ENCODE measurements at places on chromosomes 4 and X.

GRCh38 chrX:150566734-150567182 is 1.7 kb upstream of the MTM1 start:
- no peak for DNase-seq

DNA sequence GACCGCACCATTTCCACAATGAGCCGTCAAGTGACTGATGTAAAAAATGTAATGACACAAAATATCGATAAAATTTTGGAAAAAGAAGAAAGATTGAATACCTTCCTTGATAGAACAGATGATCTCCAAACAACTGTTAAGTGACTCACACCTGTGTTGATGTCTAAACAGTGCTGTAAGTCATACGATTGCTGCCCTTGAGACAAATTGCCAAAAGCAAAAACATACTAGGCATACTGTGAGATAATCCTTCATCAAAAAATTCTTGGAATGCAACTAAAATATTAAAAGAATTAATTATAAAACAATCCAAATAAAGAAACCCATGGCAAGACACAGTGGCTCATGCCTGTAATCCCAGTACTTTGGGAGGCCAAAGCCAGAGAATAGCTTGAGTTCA is 53.4 kb downstream of the HNRNPD start:
- no peak for DNase-seq

DNA sequence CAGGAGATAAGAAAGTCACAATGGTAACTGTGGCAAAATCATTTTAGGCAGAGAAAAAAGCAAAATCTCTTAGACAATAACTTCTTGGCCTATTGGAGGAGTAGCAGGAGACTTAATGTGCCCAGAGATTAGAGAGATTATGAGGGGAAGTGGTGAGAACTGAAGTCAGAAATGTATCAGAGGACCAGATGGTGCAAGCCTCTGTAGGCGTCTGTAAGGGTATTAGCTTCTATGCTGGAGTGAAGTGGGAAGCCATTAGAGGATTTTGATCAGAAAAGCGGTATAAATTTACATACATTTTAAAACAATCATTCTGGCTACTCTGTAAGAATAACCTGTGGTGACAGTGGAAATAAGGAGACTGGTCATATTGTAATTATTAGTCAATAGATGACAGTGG is 236.7 kb downstream of the FAT4 start:
- DNase-seq: no peak

DNA sequence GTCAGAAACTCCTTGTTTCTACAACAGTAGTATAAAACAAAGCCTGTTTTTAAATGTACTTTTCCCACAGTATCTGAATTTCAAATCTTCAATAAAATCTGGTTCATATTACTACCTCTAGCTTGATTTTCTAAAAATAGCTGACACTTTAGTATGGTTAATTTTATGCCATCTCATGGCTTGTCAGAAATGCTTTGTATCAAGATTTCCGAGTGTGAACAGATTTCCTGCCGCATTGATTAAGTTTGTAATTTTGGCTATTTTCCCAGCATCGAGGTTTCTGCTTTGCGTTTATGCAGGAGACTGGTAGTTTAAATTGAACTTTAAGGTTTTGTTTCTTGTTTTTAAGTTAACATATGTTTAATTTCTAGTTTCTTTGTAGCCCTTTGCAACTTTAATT is 44.2 kb downstream of the CLCN3 start:
- DNase-seq: peak; percentile 8

GRCh38 chr4:166019441-166020220 is 146.6 kb downstream of the TLL1 start:
- DNase-seq: no peak

DNA sequence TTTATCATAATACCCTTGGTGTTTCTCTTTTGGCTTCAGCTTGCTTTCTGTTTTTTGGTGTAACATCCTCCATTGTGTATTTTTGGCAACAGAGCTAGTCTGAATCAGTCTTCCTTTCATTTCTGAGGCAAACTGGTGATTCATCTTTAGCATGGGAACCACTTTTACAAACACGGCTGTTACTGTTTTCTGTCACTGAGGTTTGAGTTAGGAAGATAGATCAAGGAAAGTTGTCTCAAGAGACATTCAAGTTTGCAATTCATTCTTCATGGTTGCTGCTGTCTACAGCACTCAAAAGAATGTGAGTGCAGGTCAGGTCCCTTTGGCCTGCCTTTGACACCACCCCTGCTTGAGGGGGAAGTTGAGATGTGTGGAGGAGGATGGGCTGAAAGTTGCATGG is 36.3 kb downstream of the IL21 start:
- DNase-seq: peak; percentile 92

- peak; percentile 92 for DNase-seq
Observed at GRCh38 chrX:119943185-119943988, at the start of gene NKAP. Gene NKAP, minus strand, starts transcription at chrX:119943751. Its CDS starts 146 bp downstream, at chrX:119943605.

DNA sequence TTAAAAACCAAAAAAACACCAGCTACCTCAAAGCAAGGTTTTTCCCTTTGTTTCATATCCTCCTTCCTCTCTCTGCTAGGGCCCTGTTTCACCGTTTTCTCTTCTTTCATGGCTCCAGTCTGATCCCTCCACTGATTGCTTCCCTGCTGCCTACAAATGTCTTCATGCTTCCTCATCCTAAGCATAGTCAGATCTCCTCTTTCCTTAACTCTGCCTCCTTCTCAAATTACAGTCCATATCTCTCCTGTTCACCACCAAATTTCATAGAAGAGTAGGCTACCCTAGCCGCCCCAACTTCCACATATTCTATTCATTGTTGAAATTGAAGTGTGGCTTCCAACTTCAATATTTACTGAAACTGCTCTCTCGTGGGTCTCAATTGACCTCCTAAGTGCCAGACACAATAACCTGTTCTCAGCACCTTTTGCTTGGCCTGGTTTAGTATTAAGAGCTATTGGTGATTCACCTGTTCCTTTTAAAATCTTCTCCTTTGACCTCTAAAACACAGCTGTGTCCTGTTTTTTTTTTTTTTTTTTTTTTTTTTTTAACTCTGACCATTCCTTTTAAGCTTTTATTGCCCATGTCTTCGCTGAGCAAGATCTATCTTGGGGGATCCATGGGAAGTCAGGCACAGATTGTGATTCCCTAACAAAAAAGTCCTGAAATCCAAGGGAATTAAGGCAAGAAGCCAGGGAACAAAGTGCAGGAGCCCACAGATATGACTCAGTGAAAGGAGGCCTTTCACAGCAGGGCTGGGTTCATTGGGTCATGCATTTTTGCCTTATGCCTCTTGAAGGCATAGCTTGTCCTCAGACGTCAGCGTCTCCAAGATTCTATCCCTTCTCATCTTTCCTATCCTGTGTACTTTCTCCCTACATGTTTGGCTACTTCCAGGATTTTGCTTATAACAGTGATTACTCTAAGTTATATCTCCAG is 85.4 kb downstream of the RPS3A start:
- peak; percentile 80 for DNase-seq

GRCh38 chrX:20320461-20321159 is 53.9 kb upstream of the RPS6KA3 start:
- DNase-seq: no peak

DNA sequence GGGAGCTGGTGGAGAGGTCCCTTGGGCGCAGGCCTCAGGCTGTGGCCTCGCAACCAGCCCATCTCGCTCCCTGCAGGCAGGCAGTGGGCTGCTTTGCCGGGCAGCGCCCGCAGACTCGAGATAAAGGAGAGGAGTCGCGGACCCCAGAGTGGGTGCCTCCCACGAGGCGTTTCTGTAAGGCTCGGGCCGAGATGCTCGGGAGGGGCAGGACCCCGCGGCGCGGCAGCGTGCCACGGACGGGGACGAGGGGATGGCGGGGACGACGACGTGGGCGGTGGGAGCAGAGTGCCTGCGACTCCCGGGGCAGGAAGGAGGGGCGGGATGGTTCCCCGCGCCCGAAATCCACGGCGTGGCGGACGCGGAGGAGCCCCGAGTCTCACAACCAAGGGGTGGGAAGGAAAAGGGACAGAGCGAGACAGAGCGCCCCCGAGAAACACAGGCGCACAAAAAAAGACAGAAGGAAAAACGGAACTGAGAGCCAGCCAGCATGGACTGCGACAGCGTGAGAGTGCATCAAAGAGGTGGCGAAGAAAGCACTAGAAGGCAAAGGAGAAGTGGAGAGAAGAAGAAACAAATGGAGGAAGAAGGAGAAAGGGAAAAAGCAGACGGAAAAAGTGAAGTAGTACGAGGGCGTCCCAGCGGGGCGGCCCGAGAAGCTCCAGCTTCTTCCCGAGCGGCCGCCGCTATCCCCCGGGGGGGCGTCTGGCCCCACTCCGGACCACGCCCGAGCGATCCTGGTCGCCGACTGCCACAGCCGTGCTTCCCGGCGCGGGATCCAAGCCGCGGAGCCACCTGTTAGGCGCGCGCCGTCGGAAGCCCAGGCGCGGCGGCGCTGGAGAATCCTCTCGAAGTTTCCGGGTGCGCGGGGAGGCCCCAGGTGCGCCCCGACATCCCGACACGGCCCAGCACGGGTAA is 1.5 kb downstream of the BEND4 start:
- peak; percentile 4 for DNase-seq

DNA sequence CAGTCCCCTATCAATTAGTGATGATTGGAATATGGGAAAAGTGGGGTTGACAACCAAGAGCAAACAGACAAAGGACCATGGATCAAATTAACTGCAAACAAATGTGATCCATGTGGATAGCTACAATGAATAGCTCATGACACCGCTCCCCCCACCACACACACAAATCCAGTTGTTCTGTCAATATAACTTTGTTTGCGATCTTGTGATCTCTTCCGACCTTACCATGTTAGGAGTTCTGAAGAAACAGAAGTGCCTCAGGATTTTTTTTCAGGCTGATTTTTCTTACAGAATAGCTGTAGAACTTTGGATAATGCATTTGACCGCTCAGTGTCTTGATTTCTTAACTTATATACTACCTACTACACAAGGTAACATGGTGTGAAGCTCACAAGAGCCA is 116.6 kb downstream of the SH2D1A start:
- DNase-seq: no peak

- DNase-seq: peak; percentile 75
Observed at GRCh38 chr4:125736057-125736456, 421.3 kb downstream of the FAT4 start.

GRCh38 chr4:180336494-180337090 is 1906.6 kb upstream of the TENM3 start:
- no peak for DNase-seq
